ENCODE measurements at places on chromosomes 7 and 10. TPM values are rescaled to one million over a fixed set of nuclear protein-coding genes. Genes with fewer than 3 reads are reported as not detected.

GRCh38 chr7:54946271-54946670 lies 72.5 kb upstream of the EGFR start:
- DNase-seq: no peak

- no peak for DNase-seq
Observed at GRCh38 chr10:9886772-9887171, 1130.9 kb upstream of the CELF2 start.

FXYD4 gene
- total RNA-seq: not detected

GSTO2 gene
- total RNA-seq: 1.9 TPM

ASB10 gene
- total RNA-seq: not detected

HOGA1 gene
- total RNA-seq: 0.86 TPM

- no peak for DNase-seq
Observed at GRCh38 chr7:63038987-63039386, 959.7 kb upstream of the ZNF722 start.

CACNA2D1 gene
- 63.8 TPM for total RNA-seq

DNA sequence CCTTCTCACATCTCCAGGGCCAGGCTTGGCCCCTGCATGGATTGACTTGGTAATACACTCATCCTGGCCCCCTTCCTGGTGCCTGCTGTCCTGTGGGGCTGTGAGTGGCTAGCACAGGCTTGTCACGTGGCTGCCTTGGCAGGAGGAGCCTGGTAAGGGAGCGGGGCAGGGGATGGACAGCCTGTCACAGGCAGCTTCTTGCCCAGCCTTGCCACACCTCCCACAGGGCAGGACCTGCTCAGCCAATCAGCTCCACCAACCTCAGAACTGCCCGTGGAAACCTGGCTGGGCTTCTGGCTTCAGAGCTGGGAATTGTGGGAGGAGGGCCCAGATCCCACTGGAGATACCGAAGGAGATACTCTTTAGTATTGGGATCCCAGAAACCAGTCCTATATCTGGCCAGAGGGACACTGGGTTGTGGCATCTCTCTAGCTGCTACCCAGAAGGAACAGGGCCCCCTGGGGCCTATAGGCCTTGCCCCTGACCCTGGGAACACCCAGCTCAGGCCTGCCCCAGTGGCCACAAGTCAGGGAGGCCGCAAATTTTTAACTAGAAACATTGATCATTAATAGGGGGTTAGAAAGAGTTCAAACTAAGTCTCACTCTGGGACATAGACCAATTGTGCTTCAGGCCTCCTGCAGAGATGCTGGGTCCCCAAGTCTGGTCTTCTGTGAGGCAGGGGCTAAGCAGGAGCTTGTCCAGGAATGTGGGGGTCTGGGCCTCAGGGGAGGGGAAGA lies at the start of gene HOGA1:
TSS of gene HOGA1 (plus strand) at position 330 of the 738 bp plus-strand sequence. CDS start at position 645, 315 bp downstream.
- peak; percentile 41 for DNase-seq

- DNase-seq: no peak
Observed at GRCh38 chr7:29329686-29330085, 135.1 kb downstream of the CHN2 start.

GRCh38 chr10:114711176-114711868 lies 53.2 kb upstream of the ABLIM1 start:
- no peak for DNase-seq

GRCh38 chr7:73606801-73607691 lies 17.3 kb downstream of the MLXIPL start:
- peak; percentile 28 for DNase-seq

DNA sequence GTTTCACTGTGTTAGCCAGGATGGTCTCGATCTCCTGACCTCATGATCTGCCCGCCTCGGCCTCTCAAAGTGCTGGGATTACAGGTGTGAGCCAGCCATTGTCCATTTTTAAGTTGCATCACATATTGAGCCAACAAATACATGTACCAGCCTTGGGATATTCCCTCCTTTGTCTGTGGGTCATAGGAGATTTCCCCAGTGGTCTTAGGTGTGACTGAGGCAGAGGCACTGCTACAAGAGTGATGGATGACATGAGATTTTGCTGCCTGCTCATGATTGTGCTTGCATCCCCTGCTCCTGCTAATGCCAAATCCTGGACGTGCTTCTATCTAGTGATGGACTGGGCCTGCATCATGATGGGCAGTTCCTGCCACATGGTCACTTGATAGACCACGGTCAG lies 10.7 kb upstream of the GIMAP6 start:
- DNase-seq: no peak

DNA sequence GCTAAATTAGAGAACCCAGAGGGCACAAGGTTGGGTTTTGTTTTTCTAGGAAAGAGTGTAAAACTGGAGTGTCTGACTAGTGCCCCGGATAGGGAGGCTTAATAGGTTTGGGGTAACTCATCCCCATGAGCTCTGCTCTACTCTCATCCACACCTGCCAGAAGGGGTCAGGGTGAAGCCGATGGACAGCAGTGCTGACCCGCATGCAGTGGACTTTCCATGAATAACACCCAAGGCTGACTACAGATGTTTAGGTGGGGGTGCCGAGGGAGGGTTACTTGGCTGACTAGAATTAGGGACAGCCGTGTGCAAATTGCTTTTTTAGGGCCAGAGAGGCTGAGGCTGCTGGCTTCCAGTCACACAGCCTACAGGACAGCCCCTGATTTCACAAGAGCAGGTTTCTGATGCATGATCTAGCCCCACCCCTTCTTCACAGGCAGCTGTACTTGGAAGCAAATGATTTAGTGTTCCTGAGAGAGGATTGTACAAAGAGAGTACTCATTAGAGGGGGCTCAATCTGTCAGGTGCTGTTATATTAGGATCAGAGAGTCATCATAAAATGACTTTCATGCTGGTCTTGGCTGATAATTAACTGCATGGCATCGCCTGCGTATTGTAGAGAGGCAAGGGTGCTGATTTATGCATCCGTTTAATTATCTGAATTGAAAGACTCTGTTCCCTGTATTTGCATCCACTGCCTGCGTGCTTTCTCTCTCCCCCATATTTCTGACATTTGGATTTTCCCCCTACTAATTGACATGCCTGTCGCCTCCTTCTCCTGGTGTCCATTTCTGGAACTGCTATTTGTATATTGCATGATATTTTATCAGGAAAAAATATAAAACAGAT lies 9.5 kb downstream of the INHBA start:
- DNase-seq: peak; percentile 68

DNA sequence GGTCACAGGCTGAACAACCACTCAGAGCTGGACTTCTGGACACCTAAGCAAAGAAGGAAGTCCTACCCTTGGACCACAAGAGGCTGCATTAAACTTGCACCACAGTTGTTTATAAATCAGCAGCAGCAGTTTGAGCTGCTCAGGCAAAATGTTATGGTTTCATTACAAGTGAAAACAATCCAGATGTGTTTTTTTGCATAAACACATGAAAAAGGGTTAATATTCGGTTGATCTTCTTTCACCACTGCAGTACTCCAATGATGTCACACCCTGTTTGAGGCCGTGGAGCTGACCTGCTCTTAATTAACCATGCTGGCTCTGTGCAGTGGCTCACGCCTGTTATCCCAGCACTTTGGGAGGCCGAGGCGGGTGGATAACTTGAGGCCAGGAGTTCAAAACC lies 490.8 kb upstream of the CELF2 start:
- DNase-seq: peak; percentile 89

CDNF gene
- 1.3 TPM for total RNA-seq

- DNase-seq: peak; percentile 17
Observed at GRCh38 chr7:78039790-78040776, 241.5 kb downstream of the PHTF2 start.

ATXN7L1 gene
- 17.3 TPM for total RNA-seq

- no peak for DNase-seq
Observed at GRCh38 chr7:36507475-36508440, 118.1 kb downstream of the ANLN start.

- no peak for DNase-seq
Observed at GRCh38 chr10:123621492-123621891, 44.7 kb upstream of the GPR26 start.

GRCh38 chr7:24216576-24217125 lies 67.3 kb upstream of the NPY start:
- DNase-seq: peak; percentile 73

Measured in fibroblast of villous mesenchyme (primary cell).